ENCODE measurements at places on chromosomes 12 and 14.

DNA sequence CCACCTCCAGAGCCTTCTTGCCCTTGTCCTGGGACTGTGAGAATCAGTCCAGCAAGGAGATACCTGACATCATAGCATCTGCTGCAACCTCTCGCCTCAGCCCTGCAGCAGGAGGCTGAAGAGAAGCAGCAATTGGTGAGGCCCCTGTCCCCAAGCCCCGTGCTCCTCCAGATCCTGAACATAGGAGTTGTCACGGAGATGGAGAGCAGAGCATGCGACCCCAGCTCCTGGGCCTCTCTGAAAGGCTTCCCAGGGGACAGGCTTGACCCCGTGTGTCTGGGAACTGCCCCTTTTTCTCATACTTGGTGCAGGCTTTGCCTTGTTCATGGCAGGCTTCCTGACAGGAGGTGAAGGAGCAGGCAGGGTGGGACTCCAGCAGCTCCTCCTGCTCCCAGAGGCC, 127.7 kb upstream of the PZP start:
- DNase-seq, result no peak

DNA sequence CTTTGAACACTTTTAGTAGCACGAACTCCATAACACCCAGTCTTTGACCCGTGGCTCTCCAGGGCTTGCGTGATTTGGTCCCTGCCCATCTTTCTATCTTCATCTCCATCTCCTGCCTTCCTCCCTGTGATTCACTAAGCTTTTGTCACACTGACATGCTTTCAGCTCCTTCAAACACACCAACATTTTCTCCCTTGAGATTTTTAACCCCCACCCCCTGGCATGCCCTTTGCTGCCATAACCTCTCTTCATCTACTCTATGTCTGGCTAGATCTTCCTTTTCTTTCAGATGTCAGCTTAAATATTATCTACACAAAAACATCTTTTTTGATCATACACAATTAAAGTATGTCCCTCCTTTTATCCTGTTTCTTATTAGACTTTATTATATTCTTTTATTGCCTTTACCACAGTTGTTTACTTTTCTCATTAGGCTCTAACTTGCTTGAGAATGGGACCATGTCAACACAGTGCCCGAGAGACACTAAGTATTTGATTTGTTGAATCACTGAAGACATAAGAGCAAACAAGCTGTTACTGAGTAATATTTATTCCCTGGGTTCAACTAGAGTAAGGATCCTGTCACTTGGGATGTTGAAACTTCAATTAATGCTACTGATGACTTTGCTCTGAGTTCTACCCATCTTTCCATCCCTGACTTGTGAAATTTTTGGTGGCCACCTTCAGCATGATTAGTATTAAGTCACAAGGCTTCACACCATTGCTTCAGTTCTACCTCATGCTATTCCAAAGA, 387.3 kb downstream of the LRIG3 start:
- no peak for DNase-seq

GRCh38 chr12:130026608-130027176, 122.9 kb upstream of the TMEM132D start:
- no peak for DNase-seq

GRCh38 chr12:2256453-2256852, 203.7 kb downstream of the CACNA1C start:
- no peak for DNase-seq

- no peak for DNase-seq
These were observed 8.2 kb downstream of the HIF1A start for GRCh38 chr14:61703342-61704129.

DNA sequence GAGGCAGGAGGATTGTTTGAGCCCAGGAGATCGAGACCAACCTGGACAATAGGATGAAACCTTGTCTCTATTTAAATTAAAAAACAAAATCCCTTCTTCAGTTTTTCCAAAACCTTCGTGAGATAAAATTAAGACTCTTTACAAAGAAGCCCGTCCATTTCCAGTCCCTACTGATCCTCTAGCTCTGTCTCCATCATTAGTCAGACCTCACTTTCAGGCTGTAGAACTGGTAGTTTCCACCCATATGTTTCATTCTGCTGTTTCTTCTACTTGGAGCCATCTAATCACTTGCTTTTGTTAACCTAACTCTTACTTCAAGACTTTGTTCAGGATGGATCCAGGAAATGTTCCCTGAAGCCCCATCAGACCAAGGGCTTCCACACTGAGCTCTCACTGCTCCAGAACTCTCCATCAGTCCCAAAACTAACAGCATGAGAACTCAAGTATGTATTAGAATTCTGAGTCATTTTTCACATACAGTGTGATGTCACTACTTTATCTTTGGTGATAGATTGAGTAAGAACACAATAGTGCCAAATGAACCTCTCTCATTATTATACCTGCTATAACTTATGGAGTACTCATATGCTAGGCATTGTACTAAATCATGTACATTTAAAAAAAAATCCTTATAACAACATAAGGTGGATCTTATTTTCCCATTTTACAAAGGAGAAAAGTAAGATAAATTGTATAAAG, 90.8 kb downstream of the PRICKLE1 start:
- DNase-seq, result no peak

DNA sequence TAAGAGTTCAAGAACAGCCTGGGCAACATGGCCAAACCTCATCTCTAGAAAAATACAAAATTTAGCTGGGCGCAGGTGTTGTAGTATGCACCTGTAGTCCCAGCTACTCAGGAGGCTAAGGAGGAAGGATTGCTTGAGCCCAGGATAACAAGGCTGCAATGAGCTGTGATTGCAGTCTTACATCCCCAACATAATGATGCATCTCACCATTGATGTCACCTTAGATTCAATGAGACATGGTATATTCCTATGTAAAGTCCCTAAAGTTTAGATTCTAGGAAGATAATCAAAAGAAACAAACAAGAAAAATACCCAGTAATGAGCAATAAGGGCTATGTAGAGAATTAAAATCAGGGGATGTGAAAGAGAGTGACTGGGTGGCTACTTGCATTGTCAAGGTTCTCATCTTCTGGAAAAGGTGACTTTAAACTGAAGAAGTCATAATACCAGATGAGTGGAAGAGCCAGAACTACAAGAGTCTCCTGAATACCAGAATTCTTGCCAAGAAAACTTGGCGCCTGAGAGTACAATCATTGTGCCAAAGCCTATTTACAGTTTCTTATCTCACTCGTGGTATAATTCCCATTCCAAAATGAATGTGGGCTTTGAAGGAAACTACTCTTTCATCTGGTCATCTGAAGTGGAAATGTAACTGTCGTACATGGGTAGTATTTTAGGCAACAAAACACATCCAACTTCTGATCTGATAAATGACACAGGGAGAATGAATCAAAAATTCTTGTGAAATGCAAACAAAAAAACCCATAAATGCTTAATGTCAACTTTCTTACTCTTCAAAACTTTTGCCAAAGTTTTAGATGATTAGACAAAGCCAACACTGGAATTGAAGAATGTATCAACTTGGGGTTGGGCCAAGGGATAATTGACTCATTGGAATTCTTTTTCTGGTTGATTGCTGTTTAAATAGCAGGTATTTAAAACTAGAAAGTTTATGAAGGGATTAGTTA, 81.1 kb upstream of the ST8SIA1 start:
- DNase-seq, result no peak

GRCh38 chr12:90618586-90618985, 336.4 kb downstream of the CCER1 start:
- no peak for DNase-seq

DNA sequence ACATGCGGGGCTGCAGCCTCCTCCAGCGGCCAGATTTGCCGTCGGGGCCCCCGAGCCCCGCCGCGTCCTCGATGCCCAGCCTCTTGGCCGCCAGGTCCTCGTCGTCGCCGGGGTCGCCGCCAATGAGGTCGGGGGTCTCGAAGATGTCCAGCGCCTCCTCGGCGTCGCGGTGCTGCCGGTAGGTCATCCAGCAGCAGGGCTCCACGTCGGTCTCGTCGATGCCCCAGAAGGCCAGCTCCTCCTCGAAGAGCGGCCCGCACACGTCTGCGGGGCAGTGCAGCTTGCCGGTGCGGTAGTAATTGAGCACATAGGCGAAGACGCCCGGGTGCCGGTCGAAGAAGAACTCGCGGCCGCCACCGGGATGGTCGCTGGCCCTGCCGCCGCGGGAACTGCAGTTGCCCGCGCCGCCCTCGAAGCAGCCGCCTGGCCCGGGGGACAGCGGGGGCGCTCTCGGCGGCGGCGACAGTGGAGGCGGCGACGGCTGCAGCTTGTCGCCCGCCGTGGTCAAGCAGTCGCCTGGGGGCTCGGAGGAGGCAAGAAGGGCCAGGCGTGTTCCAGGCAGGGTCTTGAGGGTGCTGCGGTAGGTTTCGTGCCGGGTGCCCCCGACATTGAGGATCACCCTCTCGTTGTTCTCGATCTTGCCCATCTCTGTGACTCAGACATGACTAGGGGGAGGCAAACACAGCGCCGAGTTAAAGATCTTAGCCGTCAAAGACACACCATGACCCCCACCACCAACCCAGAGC, 2.1 kb downstream of the KCNC2 start:
- no peak for DNase-seq

DNA sequence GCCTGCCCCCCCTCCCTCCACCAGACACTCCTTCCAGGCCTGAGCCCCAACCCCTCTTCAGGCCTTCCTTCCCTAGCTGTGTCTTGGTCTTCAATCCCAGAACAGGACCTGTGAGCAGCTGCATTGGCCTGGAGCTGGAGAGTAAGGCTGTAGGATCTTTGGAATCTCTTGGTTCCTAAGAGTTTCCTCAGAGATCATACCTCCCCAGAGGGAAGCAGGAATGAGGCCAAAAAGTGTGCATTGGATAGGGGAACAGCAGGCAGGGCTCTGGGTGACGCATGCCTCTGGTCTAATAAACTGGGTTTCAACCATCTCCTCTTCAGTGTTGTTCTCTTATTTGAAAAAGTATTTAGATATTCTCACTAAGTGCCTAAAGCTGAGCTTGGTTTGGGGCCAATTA, 1.8 kb upstream of the SMARCD1 start:
- DNase-seq, result no peak

DNA sequence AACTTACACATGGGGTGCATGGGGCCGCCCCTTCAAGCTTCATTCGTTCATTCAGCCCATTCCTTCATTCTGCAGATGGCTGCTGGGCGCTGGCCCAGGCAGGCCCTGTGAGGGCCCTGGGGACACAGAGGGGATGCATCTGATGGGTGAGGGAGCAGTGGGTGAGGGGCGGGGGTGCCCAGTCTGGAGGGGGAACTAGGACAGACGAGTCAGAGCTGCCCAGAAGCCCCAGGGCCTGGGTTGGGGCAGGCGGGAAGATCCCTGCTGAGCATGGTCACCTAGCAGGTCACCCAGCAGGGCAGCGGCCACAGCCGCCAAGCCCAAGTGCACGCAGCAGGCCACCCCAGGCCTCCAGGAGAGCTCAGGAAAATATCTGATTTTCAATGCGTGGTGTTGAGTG, 14.1 kb downstream of the TRMT61A start:
- DNase-seq, result no peak

GRCh38 chr14:76386944-76387782, 11.2 kb downstream of the ESRRB start:
- peak; percentile 11 for DNase-seq

GRCh38 chr12:611721-612120, 51.5 kb downstream of the NINJ2 start:
- DNase-seq, result no peak

DNA sequence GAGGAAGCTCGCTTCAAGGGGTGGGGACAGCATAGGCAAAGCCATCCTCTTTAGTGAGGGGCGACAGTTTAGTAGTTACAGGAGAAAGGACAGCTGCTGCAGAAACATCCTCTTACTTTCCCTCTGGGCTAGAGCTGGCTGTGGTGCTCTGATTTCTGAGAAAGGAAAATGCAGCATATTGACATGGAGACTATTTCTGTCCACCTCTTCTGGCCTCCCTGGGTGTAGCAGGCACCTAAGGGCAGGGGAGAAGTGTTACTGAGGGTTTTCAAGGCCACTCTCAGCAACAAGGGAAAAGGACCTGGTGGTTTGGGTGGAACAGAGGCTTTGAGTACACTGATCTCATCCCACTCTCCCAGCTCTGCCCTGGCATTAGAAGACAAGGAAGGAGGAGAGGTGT, 40.0 kb upstream of the CTDSP2 start:
- DNase-seq, result no peak

DNA sequence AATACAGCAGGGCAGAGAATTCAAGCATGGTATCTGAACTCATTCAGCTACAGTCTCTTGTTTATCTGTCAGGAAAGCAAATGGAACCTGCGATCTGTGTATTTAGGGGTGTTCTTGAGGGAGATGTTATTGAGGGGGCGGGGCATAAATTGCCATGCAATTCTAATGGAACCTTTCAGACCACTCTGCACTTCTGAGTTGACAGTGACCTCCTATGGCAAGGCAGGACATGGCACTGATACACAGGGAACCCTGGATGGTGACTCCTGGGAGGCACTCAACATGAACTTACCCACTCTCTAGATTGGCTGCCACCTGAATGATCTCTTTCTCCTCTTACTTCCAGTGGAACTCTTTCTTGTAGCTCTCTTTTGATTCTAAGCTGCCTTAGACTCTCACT, 787.3 kb downstream of the VRK1 start:
- DNase-seq, result no peak

DNA sequence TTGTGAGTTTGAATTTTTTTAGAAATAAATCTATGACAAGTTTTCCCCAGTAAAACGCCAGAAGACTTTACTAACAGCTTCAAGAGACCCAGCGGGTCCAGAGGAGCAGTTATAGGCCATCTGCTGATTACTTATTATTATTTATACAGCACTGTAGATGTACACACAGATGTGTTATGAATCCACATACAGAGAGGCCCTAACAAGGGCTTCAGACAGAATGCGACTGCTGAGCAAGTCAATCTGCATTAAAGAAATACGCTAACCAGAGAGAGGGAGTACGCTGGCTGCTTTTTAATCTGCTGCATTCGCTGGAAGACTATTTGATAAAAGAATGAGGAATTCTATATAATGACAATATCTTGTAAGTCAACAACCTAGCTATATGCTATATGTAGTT, 32.5 kb downstream of the ATF7 start:
- DNase-seq, result no peak

DNA sequence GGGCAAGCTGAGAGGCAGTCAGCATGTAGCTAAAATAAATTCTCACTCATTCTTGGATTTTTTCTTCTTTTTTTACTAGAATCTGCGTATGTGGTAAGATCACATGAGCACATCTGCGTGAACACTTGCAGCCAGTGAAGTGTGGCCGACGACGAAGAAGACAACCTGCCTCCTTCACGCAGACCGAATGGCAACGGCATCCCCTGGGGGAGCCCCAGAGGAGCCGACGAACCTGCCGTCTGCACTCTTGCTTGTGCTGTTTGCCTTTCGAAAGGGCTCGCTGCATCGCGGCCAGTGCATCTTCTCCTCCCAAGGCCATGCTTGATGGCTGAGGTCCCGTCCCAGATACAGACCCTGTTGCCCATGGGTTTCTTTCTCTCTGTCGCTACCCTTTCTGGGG, 113.8 kb downstream of the KCNK10 start:
- DNase-seq, result no peak

DNA sequence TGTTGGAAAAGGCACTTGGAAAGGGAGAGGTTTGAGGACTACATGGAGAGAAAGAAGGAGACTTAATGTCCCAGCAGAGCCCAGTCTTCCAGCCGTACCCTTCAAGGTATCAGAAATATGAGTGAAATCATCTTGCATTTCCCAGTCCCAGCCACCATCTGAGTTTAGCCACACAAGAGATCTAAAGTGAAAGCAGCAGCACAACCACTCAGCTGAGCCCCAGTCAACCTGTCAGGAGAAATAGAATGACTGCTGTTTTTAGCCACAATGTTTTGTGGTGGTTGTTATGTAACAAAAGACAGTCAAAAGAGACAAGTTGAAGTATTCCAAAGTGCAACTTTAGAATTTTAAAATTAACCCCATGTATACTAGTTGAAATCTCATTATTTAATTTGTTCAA, 28.0 kb downstream of the DERA start:
- no peak for DNase-seq

Measured in AG04450 (cell line).